ENCODE measurements at places on chromosomes 13 and 19.
A peak's percentile ranks its signal among the peaks of the same experiment; 100 is the strongest.

GRCh38 chr19:1470305-1471009, 8.6 kb downstream of the C19orf25 start:
- DNase-seq, result no peak

GRCh38 chr19:48283908-48284307, 14.0 kb downstream of the ZNF114 start:
- no peak for DNase-seq

DNA sequence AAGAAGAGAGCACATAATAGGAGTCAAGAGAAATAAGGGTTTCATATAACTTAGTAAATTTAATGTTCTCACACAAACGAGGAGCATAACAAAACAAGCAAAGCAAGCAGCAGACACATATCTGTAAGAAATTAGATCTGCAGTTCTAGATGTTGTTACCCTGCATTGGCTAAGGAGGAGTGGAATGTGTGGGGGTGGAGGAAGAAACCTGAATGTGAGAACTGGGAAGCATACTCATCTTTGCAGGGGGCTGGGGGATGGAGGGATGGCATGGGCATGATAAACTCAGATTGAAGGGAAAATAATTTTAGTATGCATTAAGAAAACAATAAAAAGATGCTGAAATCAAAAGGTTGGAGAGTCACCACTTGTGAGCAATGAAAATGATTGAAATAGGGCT, 255.0 kb downstream of the LIG4 start:
- DNase-seq, result no peak

DNA sequence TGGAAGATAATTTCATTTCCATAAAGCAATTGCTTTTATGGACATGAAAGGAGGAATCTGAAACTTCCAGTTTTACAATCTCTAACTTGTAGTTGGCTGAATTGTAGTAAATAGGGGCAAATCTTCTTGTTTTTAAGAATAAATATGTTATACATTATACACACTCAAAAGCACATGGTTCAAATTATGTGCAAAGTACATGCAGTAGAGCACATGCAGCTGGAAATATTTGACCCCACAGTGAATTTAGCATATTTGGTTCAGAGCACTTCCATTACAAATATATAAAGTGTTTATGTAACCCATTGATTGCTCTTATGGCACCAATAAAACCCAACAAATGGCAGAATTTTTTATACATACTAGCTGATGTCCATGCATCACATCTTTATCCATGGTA, 180.5 kb downstream of the IRS2 start:
- DNase-seq, result no peak

GRCh38 chr13:112655913-112656312, 33.9 kb upstream of the ATP11A start:
- no peak for DNase-seq

- DNase-seq, result no peak
These were observed 406.2 kb downstream of the SUCLA2 start for GRCh38 chr13:47594833-47595232.

GRCh38 chr13:83183439-83184149, 698.7 kb downstream of the SLITRK1 start:
- DNase-seq, result no peak

DNA sequence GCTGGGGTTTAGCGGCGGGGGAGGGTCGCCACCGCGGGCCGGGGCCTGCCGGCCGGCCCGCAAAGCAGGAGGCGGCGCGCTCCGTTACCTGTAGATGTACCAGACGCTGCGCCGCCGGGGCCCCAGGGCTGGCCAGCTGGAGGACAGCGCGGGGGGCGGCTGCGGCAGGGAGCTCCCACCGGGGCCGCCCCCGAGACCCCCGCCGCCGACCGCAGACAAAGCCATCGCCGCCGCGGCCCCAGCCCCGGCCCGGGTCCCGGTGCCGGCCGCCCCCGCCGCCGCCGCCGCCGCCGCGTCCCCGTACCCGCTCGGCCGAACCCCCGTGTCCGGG, 24.8 kb downstream of the SHANK1 start:
- DNase-seq, result no peak

DNA sequence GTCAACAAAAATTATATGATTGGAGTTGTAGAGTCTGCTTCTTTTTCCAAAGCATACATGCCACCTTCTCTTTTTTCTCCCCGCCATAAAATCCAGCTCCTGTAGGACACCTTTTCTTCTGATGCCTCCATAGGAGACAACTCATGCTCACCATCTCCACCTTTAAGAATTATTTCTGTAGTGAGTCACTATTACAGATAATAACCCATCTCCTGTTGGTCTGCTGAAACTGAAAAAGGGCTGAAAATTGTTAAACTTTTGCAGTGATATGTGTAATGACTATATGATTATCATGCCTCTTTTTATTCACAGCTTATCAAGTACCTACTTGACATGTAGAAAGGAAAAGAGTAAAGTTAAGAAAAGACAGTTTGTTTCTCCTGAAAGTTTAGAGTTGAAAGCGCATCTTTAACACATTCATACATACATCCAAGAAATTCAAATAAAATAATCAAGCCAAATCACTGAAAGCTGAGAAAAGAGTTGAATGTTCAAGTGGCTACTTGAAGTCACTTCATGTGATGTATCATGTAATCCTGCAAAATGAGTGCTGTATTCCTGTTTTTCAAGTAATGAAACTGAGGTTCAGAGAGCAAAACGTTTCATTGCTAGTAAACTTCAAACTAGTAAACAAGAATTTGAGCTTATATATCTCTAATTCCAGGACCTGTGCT, 35.5 kb upstream of the LPAR6 start:
- no peak for DNase-seq

DNA sequence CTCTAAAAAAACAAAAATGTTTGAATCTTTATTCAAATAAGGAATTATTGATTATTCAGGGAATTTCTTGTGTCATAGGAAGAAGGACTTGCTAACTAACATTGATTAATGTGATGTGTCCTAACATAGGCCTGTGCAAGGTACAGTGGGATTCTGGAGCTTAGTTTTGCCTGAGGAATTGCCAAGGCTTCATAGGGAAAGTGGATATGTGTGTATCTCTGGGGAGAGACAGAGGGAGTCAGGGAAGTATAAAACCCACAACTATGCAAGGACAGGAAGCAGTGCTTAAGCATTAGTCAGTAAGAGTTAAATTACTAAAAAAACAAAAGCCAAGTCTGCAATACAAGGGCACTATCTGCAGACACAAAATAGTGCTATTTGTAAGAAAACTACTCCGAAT, 59.6 kb downstream of the WDFY2 start:
- DNase-seq, result peak; percentile 64

DNA sequence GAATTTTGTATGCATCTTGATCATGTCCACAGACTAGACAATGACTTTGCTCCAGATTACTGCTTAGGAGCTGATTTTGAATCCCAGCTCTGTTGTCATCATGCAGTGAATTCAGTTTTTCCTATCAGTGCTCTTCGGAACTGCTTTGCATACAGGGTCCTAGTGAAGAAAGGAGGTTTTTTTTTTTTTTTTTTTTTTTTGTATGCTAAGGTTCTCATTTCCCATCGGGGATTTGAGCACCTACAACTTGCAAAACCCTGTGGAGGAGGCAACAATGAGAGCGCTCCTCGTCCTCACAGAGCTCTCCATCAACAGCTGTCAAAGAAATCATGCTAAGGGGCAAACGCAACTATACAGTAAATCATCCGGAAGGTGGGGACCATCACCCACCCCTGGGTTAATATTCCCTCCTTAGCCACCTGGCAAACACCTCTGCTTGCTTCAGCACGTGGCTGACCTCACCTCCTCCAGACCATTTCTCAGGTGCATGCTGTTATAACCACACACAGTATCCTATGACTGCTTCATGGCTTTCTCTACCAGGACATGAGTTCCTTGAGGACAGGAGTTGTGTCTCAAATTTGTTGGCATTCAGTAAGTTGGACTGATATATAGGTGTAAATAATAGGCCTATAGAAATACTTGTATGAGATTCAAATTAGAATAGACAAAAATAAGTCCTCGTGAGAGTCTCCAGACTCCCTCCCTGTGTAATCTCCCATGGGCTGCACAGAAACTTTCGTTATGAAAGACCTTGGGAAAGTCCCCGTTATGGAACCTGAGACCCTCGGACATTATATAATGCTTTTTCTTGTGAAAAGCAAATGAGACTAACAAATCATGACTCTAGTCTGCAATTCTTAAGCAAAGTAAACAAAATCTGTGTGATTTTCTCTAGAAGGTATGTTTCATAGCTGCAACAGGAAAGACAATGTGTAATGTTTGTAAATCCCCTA, 113.8 kb downstream of the KATNAL1 start:
- no peak for DNase-seq

DNA sequence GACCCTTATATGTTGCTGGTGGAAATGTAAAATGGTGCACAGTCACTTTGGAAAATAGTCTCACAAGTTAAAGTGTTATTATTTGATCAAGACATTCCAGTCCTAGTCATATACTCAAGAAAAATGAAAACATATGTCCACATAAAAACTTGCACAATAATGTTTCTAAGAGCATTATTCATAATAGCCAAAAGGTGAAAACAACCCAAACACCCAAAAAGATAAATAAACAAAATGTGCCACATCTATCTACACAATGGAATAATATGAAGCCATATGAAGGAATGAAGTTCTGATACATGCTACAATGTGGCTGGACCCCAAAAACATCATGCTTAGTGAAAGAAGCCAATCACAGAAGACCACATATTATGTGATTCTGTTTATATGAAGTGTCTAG, 14.4 kb upstream of the AKAP8 start:
- no peak for DNase-seq

DNA sequence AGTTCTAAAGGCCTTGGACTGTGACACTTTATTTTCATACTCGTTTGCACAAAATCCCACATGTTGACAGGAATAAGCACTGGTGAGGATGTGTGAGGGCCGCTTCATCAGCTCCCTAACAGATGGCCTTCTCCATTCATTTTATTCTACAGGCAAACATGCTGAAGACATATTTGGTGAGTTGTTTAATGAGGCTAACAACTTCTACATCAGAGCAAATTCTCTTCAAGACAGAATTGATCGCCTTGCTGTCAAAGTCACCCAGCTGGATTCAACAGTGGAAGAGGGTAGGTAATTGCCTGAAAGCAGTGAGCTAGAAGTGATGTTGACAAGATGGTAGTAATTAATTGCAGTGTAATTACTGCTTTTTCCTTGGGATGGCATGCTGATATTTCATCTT, 95.7 kb downstream of the GPR12 start:
- no peak for DNase-seq

- DNase-seq, result no peak
These were observed 46.3 kb upstream of the MTIF3 start for GRCh38 chr13:27496536-27497273.

DNA sequence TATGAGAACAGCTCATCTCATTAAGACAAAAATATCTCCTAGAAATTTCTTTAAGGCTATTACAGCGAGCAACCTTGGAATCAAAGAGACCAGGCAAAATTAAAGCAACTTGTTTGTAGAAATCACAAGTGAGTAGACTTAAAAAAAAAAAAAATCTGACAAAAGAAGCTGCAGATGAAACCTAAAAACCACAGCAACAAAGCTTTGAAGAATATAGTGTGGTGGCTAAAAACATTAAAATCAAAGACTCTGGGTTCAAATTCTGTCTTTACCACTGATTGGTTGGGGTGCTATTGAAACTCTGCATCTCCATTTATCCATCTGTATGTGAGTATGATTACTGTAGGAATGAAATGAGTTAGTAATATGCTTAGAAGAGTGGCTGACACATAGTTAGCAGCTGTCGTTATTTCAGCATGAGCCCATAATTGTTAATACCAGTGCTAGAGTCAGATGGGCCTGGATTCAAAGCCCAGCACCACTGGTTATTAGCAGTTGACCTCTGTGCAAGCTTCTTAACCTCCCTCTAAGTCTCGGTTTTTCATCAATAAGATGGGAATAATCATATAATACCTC, 157.6 kb downstream of the FOXO1 start:
- DNase-seq, result no peak

DNA sequence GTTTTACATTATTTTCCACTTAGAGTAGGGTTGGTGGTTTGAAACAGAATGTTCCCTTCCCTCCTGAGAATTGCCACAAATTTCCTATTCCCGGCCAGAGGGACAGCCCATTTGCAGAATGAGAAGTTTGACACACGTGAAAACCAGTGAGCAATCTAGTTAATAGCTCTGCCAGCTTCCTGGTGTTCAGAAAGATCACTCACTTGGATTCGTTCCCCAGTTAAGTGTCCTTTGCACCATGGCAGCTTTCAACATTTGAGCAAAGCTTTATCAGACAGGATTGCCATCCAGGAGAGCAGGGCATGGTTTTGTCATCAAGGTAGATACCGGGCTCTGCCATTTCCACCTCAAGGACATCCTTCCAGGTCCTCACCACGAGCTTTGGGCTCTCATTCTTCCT, 28.2 kb downstream of the RASL11A start:
- no peak for DNase-seq

GRCh38 chr13:92488249-92488852, 738.3 kb upstream of the GPC6 start:
- no peak for DNase-seq

DNA sequence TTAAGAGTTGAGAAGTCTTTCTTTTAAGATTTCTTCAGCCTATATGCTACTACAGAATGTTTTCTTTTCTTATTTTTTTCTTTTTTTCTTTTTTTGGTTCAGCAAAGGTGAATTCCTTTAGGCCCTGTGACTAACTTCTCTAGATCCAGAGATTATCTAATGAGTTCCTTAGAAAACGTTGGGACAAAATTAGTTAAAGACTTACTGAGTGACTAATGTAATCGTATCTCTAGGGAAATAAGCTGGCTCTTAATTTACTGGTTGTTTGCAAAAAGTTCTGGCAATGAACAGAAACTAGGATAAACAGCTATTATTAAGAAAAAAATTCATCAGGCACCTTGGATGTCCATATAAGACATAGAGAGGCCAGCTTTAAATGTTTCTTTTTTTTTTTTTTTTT, 30.7 kb upstream of the CSNK1A1L start:
- DNase-seq, result no peak
